ENCODE measurements at places on chromosomes 3 and 15.

- DNase-seq = no peak
Observed at GRCh38 chr3:44899683-44900367, 25.4 kb downstream of the TGM4 start.

GRCh38 chr3:113985541-113985940 is 37.7 kb downstream of the ZDHHC23 start:
- DNase-seq = peak; percentile 71

DNA sequence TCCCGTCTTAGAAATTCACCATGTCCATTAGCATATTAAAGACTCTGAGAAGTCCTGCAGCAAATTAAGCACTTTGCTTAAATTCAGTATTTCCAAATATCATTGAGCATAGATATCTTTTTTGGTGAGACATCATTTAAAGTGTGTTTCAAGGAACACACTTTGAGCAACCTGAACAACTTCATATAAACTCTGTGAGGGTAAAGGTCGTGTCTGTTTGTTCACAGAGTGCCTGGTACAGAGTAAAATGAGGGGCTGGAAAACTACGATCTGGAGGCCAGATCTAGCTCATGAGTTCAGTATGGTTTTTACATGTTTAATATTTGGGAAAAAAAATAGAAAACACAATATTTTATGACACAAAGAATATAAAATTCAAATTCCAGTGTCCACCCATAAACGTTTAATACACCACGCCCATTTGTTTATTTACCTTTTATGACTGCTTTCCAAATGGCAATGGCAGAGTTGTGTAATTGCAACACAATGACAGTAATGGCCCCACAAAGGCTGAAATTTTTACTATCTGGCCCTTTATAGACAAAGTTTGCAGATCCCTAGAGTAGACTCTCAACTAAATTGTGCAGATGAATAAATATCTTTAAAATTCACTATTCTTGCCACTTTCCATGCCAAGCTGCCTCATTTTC is 67.4 kb downstream of the SNTN start:
- DNase-seq = no peak

- DNase-seq = no peak
Observed at GRCh38 chr3:56621681-56622080, 61.4 kb downstream of the TASOR start.

DNA sequence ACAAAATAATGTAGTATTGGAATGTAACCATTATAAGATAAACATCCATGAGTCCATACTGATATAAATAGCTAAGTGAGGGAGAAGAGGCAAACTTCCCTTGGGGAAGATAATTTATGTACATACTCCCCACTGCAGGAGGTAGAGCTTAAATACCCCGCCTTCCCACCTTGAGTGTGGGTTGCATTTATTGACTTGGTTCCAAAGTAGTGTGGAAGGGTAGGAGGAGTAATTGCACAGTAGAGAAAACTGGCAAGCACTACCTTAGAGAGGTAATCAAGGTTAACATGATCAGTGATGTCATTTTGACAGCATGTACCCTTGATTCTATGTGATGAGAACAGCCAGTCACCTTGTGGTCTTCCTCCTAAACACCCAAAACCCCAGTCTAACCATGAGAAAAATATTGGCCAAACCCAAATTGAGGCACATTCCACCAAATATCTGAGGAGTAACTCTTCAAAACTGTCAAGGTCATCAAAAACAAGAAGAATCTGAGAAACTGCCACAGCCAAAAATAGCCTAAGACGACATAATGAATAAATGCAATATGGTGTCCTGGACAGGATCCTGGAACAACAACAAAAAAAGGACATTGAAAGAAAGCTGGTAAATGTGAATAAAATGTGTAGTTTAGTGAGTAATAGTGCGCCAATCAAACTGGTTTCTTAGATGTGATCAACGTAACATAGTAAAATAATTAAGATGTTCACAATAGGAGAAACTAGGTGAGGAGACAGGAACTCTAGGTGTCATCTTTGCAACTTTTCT is 774 bp upstream of the CNOT10 start:
- DNase-seq = no peak

DNA sequence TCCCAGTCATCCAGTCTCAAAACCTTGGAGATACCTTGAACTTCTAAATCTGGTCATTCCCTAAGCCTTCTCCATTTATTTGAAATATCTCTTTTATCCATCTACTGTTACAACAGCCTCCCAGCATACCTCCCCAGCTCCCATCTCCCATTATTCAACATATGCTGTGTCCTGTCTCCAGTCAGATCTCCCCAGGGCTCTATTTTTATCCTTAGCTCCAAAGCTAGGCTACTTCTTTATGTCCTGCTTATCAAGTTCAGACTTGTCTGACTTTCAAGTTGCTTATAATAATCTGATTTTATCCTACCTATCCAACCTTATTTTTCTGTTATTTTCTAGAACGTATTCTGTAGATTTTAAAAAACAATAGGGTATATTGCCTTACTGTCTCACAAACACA is 44.2 kb downstream of the IQGAP1 start:
- DNase-seq = no peak

DNA sequence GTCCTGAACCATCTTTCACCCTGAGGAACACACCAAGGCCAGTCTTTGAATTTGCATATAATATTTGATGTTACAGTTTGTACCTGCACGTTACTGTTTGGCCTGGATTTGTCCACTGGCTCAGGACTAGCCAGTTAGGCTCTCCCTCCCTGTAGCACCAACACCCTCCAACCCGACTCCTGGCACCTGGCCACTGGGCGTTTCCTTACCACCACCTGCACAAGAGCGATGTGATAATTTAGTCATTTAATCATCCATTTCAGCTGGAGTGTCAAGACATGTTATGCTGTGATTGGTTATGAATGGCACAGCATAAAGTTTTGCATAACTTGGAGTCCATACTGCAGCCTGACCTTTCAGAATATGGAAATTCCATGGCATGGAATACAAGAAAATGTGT is 242.4 kb downstream of the KCNMB2 start:
- DNase-seq = no peak

GRCh38 chr3:129123314-129124060 is 1.9 kb upstream of the RAB43 start:
- peak; percentile 62 for DNase-seq

GRCh38 chr3:125054449-125055329 is 1.1 kb downstream of the HEG1 start:
- peak; percentile 68 for DNase-seq

DNA sequence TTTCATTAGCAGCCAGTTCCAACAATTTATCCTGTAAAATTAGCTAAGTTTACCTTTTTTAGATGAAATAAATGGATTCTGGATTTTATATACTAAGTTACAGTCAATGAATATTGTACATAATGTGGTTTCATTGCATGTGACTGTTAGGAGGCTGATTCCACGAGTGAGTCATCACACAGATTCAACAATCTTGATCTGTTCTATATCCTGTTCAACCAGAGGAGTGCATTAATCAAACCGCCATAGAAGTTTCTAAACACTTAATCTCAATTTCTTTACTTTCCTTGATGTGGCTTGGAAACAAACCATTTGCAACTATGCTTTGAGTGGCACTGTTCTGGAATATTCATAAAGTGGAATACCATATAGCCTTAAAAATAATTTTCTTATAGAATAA is 15.3 kb downstream of the DNAJC13 start:
- DNase-seq = no peak

- no peak for DNase-seq
Observed at GRCh38 chr3:161042023-161042501, 63.1 kb downstream of the B3GALNT1 start.

GRCh38 chr3:138125548-138126221 is 6.5 kb downstream of the A4GNT start:
- DNase-seq = no peak

DNA sequence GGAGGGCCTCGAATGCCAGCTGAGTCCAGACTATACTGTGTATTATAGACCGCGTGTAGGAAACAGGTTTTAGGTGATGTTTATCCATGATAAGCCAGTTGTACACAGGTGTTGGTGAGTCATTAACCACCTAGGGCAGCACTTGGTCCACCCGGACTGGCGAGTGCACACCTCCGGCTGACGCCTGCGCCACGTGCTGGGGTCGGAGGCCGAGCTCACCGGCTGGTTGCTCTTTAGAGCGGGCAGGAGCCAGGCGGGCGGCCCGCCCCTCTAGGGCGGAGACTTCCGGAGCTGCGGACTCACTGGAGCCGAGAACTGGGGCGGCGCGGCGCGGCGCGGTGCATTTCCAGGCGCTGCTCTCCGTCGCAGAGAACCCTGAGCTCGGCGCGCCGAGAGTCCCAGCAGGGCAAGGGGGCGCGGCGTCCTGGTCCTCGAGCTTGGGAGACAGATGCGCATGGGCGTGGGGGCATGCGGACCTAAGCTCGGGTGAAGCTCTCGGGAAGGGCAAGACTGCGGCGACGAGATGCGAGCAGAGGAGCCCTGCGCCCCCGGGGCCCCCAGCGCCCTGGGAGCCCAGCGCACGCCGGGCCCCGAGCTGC is at the start of gene ESYT3:
ESYT3 (plus strand) TSS at position 341 of the 599 bp plus-strand sequence; CDS start at position 524, 183 bp downstream.
- DNase-seq = no peak

DNA sequence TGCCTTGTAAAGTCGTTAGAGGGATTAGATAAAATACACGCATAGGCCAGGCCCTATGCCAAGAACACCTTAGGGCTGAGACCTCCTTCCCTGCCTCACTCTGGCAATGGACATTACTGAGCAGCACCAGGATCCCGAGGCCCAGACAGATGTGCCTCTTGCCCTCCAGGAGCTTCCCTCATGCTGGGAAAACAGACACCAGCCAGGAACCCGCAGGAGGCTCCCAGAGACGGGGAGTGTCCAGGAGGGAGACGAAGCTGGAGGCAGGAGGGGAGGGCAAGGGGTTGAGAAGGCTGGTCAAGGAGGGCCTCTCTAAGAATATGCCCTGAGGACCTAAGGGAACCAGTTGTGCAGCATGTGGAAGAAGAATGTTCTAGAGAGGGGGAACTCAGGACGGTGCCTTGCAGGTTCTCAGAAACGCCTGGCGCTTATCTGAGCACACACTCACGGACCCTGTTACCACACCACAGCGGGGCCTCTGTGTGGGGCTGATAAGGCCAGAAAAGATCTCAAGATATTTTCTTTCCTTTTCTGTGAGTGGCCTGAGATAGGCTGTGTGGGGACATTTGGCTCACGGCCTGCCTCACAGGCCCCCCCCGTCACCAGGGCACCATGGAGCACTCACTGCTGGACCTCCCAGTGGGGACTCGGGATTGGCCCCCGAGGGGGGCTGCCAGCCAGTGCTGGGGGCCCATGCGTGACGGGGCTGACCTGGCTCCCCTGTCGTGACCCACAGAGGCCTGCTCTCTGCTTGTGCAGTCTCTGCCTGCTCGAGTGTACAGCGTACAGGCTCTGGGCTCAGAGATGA is 22.0 kb upstream of the CYP11A1 start:
- no peak for DNase-seq

- DNase-seq = no peak
Observed at GRCh38 chr3:43921056-43921648, 230.4 kb downstream of the ABHD5 start.

GRCh38 chr3:57048052-57048671 is 12.3 kb upstream of the SPATA12 start:
- DNase-seq = no peak

- DNase-seq = no peak
Observed at GRCh38 chr3:17515445-17516234, 226.8 kb downstream of the TBC1D5 start.

DNA sequence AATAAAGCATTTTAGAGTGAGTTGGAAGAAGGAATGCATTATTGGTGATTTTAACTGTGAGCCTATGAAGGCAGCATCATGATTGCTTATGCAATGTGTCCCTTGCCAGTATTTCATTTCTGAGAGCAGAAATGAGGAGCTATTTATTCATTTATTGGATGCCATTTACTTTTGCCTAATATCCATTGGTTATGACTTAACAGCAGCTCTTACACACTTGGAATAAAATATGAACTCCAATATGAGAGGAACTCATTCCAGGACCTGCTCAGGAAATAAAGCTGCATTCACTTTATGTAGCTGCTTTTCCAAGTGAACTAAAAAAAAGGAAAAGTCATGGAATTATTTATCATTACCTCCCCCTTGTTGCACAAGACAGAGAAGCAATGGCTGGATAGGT is 280.1 kb downstream of the LRTM1 start:
- no peak for DNase-seq

DNA sequence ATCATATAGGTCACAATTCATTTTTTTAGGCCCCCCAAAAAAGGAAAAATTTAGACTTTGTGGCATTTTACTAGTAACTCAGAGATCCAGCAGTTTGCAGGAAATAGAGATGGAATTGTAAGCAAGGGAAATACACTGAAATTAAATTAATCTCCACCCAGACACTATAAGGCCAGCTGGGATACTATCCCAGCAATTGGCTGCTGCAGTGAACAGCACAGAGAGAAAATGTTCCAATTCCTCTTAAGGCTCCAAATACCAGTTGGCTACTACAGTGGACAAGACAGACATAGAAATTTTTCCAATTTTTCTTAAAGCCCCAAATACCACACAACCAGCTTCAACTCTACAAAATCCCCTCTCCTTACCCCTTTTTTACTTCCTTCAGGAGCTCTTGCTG is 78.9 kb downstream of the ULK4 start:
- DNase-seq = no peak

DNA sequence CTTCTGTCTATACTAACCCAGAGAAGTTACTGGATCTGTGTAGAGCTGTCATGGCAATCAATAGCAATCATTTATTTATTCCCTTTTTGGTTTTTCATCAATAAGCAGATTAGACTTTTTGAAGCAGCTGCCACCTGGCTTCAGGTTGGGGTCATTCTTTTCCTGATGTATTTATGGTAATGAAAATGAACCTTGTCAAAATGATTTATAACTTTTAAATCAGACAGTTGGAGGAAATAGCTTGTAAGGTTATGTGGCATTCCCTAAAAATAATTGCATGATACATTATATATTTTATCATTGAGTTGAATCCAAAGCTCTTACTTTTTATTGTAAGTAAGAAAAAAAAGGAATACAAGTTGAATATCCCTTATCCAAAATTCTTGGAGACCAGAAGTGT is 8.6 kb downstream of the TIPARP start:
- DNase-seq = no peak

GRCh38 chr3:114406922-114407321 is 113.1 kb downstream of the TIGIT start:
- DNase-seq = no peak

GRCh38 chr3:173993299-173993698 is 595.8 kb downstream of the NLGN1 start:
- DNase-seq = peak; percentile 34

DNA sequence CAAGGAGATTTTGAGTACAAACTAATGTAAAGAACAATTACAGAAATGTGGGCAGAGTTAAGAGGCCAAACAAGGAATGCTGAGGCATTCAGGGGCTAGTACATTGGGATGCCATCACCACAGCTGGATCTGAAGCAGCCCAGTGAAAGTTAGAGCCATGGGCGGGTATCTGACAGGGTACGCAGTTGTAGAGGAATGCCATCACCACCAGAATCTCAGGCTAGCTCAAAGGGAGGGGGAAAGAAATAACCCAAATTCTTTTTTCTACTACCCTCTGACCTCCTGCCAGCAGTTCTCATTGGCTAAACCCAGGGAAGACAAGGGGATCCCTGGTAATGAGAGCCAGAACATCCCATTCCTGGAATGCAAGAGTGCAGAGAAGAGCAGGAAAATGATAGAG is 9.0 kb upstream of the TSC22D2 start:
- DNase-seq = no peak

GRCh38 chr3:59843821-59844220 is 794.0 kb upstream of the CFAP20DC start:
- no peak for DNase-seq
